GM23248 (cell line): ENCODE measurements at places on chromosomes 4 and X. TPM values are rescaled to one million over a fixed set of nuclear protein-coding genes. Genes with fewer than 3 reads are reported as not detected.

DNA sequence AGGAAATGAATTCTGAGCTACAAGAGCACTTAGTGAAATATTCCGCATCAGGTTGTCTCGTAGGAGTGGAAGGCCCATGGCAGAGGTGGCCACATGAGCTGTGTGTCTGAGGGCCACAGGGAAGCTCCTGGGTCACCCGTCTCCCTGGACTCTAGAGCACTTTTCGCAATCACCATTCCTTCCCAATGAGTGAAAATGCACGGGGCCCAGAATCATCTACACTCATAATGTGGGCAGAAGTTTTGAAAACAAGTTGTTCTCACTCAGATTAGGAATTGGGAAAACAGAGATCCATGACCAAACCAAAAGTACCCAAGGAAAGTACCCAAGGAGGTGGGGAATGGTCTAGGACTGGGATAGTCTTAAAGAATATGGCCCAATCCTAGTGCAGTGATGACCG lies 94.4 kb downstream of the SCD5 start:
- DNase-seq = peak; percentile 70

DNA sequence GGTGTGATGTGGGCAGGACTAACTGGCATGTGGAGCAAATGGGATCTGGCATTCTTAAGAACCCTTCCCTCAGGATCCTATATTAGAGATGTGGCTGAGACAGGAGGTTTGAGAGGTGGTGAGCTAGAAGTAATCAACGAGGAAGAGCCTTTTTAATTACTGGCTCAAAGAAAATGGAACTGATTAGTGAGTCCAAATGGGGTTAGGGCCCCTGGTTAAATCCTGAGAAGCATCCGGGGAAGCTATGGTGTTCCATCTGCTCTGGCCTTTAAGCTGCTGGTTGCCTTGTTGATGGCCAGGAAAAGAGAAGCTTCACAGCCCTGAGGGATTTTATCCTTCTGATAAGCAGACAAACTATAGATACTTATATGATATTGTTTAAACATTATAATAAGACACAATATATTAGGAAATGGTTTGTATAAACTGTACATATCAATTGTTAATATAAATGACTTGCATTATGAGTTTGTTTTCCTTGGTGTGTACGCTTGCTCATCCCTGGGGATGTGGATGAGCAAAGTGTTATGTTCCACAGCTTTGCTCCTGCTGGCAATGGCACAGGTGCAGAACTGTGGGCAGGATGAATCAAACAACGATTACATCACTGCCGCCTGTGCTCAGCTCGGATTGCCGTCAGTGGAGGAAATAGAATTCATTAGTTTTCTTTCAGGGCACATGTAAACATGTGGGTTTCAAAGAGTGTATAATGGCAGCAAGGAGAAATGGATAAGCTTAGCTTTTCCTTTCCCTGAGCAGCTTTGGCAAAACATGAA lies 328.6 kb upstream of the ARX start:
- no peak for DNase-seq

GRCh38 chrX:121165930-121166359 lies 118.5 kb downstream of the GLUD2 start:
- no peak for DNase-seq

- no peak for DNase-seq
These were observed at the start of gene PAGE2 for GRCh38 chrX:55088795-55089489. PAGE2 (plus strand) TSS chrX:55089018; CDS start chrX:55090021, 1,003 bp downstream.

GRCh38 chrX:129843209-129843458 lies 552 bp downstream of the ZDHHC9 start:
- no peak for DNase-seq

DNA sequence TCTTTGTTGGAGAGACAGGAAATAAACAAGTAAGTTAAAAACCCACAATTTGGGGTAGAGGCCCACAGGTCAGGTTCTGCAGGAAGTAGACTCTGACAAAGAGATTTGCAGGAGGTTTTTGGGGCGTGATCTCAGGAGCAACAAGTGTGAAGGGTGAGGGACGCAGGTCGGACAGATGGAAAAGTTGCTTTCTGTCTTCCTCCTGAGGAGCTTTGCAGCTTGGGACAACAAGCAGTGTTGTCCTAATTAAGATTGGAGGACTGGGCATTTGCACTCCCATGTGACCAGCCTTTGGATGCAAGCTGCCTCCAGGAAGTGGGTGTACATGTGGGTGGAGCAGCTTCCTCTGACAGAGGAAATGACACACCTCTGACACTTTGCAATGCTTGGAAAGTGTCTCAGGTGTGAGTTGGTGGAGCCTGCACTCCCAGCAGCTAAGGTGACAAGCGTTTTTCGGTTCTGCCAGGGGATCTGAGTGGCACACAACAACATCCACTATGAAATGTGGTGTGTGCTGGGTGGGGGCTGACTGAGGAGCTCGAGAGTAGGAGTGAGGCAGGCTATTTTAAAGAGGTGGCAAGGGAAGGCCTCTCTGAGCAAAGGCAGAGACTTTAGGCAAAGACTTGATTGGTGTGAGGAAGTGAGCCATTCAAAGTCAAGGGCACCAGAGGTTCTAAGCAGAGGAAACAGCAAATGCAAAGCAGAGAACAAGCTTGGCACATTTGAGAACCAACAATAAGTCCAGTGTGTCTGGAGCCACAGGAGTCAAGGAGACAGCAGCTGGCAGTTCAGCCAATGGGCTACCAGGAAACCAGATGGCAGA lies 339.8 kb upstream of the GATB start:
- DNase-seq = no peak

DNA sequence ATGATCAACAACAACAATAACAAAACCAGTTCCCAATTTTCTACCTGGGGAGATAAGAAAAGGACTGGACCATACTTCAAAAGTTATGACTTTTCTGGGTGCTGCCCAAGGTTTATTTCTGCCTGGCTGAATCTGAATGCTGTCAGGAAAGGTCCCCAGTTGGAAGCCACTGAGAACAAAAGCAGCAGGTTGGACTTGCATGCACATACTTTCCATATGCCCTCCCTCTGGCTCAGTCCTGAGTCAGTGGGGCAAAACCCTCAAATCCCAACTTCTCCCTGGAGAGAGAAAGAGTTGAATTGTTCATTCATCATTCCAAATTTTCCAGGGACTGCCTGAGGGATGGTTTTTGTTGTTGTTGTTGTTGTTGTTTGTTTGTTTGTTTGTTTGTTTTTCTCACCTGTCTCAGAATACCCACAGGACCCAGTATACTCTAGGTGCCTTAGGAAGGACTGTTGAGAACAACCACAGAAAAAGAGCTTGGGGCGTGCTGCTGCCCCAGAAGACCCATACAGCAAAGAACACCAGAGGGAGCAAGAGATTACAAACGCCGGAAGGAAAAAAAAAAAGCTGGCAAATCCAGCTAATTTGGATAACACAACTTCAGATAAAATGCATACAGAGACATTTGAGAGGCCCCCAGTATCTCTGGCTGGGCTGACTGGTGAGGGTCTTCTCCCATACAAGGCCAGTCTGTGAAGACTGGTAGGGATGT lies 138.9 kb upstream of the INPP4B start:
- peak; percentile 61 for DNase-seq

The SOD3 gene
- 3.8 and 8.2 TPM in 2 replicates for total RNA-seq

The CDX4 gene
- total RNA-seq = not detected in 2 replicates

The CCDC110 gene
- 0.22 and 0.38 TPM in 2 replicates for total RNA-seq

The PTTG2 gene
- total RNA-seq = not detected in 2 replicates
